MM.1S (cell line): ENCODE measurements at places on chromosomes 12 and 14.

DNA sequence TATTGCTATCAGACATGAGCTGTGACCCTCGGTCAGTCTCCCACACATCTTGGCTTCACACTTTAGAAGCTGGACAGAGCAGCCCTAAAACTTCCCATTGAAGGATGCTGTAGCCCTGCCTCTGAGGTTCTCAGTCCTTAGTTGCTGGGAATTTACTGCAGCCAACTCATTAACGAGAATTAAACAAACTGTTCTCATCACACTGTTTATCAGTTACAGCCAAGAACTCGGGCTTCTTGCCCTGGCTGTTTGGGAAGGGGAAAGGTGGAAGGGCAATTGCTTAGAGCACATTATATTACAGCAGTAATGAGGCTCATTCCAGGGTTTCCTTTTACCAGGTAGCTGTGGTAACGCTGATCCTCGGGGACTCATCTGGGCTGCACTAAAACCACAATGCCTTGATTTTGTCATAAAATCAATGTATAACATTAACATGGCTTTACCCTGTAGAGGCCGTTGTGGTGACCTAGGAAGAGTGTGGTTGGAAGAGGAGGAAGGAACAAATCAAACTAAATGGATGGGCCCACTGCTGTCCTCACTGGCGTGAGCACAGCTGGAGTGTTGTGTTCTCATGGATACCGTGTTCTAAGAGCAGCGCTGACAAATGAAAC, 87.1 kb downstream of the GPR135 start:
- no peak for DNase-seq

DNA sequence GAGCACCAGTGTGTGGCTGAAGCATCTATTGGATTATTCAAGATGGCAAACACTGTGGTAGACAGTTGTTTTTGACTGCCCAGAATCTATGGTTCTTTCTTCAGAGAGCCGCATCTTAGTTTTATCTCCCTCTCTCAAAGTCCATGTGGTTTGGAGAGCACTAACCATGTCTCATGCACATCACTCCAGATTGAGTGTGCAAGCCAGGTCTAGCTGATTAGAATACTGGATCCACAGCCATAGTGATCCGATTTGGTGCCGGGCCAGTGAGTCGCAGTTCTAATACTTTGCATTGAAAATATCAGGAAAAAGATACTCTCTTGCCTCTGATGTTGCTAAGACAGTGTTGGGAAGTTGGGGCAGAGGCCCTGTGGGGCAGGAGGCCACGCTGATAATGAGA, 4.6 kb upstream of the SBNO1 start:
- no peak for DNase-seq

DNA sequence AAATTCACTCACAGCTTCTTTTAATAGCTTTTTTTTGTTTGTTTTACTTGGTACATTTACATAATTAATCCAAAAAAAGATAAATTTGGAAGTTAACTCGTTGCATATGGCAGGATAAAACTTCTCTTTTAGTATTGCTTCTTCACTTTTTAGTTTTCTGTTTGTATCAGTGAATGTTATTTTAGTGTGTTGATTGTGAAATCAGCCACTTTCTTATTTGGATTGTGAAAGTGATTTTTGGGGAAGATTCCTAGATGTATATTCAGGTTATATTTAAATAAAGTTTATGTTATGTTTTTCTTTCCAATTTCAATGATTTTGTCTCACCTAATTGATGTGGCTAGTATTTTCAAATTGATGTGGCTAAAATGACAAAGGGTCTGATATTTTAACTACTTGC, 693.9 kb upstream of the MGAT4C start:
- no peak for DNase-seq

- DNase-seq, result no peak
These were observed 7.3 kb upstream of the RNASE1 start for GRCh38 chr14:20809917-20810316.

DNA sequence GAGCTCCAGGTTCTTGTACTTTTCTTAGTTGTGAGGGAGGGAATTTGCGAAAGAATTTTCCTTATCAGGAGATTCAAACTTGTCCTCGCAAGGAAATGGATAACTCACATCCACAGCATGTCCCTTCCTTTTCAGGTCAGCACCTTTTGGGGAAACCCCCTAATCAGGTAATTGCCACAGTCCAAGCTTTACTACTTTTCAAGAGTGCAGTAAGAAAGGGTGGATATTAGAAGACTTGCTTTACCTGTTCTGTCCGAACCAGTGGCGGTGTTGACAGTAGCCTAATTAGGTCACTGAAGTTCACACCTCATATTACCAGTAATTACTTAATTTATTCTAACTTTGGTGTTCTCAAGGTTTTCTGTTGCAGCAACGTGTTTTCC, 6.7 kb upstream of the C12orf50 start:
- DNase-seq, result peak; percentile 14

GRCh38 chr14:33475623-33476022, 475.3 kb downstream of the EGLN3 start:
- no peak for DNase-seq

GRCh38 chr14:70398280-70398679, 18.6 kb downstream of the SYNJ2BP start:
- DNase-seq, result no peak

DNA sequence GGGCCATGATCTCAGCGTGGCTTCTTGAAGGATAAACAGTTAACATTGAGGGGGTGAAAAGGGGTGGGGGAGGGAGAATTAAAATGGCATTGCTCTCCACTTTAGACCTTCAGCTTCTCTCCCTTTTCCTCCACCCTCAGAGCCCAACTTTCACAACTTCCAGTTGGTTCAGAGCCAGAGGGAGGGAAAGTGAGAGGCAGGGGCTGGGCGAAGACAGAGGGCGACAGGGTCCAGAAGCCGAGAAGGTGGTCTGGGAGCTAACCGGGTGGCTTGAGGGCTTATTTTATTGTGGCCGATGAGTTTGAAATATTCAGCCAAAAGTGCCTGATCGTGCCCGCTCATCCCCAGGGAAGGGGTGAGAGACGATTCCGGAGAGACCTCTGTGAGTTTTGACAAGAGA, 4.1 kb downstream of the BMP4 start:
- DNase-seq, result no peak

GRCh38 chr12:10283027-10283426, 24.6 kb upstream of the KLRD1 start:
- DNase-seq, result no peak
